ENCODE measurements at places on chromosomes 12 and 14.

GRCh38 chr12:49553512-49554088, 14.3 kb downstream of the MCRS1 start:
- DNase-seq = no peak

DNA sequence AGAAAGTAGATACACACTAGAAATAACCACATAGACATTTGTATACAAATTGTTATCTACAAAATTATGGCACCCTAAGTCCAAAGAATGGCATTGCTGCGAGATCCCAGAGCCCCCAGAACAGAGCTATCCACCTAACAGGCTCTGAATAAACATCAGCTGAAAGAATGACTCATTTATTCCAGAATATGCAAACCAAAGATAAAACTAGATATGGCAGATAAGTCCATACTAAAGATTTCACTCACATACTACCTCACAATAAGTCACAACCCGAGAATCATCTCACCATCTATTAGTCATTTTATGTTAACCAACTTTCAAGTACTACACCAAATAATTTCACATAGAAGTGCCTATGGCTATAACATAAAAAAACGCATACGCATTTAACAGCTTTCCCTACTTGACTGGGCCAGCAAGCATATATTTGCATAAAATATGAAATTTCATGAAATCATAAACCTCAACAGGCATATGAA, 5.6 kb downstream of the CNIH1 start:
- DNase-seq = no peak

GRCh38 chr14:71703477-71703876, 228.8 kb upstream of the RGS6 start:
- no peak for DNase-seq

- no peak for DNase-seq
Measured at GRCh38 chr12:25960961-25961360, 2.5 kb downstream of the RASSF8 start.

DNA sequence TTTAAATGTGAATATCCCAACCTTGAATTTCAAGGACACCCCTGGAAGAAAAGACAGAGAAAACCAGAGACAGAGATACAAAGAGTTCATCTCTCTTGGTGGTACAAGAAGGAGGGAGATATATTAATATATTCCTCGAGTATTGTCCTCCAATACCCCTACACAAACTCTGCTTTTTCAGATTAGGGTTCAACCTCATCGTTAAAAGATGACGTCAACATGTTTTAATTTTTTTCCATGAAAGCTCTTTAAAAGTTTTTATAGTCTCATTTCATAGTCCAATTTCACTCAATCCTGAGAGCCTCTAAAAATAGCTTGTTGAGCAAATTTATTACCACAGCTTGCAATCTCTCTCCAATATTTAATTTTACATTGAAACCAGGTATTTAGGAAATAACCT, 19.4 kb downstream of the RHOJ start:
- no peak for DNase-seq

DNA sequence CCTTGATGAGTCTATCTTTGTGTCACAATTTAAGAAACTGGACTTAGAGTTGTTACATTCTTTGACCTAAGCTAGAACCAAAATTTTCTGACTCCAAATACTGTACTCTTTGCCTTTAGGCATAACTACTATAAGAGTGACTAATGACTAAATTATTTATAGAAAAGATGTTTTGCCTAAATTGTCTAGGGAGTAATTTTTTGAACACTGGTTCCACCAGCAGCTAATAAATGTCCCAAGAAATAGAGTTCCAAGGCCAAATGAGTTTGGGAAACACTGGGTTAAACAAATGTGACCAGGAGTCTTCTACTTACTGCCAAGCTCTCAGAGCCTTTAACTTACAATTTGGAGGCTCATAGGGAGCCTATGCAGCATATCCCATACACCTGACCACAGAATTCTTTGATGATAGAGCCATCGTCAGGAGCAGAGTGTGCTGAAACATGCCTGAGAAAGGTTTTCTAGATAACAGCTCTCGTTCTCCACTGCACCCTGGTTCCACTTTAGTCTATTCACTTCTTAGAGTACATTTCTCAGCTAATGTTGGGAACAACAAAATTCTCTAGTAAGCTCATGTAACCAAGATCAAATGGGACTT, 215.9 kb upstream of the HMGA2 start:
- DNase-seq = no peak

GRCh38 chr12:46835785-46836184, 10.0 kb upstream of the SLC38A4 start:
- no peak for DNase-seq

- no peak for DNase-seq
Measured at GRCh38 chr12:713281-713875, 39.0 kb upstream of the WNK1 start.

DNA sequence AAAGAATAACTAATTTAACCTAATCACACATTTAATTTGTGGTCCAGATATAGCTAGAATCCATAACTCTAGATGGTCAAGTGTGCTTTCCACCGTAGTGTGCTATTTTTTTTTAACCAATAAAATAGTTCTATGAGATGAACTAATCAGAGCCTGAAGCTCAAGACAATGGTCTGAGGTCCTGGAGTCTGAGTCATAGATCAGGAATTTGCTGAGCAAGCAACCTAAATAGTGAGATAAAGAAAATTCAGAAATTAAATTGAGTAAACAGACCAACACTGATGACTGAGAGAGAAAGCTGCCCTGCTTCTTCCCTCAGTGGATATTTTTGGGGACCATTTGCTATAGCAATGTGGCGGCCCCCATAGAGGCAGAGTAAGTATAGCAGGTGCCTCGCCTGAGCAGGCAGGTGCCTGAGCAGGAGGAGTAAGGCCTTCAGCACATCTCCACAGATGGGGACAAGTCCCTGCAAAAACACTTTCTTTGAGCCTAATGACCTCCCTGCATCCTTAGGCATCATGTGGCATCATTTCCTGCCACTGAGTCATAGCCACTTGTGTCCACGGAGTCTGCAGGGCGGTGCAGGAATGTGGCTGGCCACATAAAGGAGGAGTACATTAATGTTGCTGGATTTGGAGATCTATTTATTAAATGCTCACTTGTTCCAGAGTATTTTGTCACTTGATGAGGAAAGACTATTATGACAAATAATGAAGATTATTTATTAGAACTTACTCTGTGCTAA, 13.9 kb upstream of the CLEC4E start:
- no peak for DNase-seq

DNA sequence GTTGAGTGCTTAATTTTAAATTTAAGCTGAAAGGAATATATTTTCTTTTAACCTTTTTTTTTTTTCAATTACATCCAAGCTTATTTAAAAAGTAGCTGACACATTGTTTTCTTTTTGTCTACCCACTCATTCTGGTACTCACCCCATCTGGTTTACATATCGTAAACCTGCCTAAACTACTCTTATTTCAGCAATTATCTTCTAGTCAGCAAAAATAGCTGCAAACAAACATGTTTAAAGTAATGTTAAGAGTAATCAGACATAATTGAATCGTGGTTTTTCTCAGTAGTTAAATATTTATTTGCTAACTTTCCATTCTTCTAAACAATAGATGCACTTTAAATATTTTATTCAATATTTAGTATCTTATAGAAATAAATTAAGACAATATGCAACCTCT, 492.7 kb upstream of the MGAT4C start:
- no peak for DNase-seq

DNA sequence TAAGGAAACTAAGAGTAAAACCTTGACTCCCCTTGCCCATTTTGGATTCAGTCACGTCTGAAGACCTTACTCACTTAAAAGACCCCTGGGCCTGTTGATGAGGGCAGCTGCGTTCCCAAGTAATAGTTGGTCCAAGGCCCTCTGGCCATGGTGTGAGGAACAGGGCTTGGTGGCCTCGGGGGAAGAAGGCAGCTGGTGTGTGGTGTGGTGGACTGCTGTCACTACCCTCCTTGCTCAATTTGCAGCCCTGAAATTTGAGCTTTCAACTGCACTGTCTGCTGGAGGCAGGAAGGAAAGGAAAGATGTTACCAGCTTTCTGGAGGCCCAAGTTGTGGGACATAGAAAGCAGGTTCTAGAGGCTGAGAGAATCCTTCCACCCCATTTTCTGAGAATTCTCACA, 128.2 kb downstream of the SLC38A6 start:
- no peak for DNase-seq

- DNase-seq = no peak
Measured at GRCh38 chr14:99416909-99417308, 63.8 kb downstream of the SETD3 start.

DNA sequence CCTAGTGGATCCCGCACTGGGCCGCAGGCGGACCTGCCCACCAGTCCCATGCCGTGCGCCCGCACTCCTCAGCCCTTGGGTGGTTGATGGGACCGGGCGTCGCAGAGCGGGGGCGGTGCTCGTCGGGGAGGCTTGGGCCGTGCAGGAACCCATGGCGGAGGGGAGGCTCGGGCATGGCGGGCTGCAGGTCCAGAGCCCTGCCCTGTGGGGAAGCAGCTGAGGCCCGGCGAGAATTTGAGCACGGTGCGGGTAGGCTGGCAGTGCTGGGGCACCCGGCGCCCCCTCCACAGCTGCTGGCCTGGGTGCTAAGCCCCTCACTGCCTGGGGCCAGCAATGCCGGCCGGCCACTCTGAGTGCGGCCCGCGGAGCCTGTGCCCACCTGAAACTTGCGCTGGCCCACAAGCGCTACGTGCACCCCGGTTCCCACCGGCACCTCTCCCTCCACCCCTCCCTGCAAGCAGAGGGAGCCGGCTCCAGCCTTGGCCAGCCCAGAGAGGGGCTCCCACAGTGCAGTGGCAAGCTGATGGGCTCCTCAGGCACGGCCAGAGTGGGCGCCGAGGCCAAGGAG, 100.8 kb downstream of the PLEKHA5 start:
- DNase-seq = no peak

DNA sequence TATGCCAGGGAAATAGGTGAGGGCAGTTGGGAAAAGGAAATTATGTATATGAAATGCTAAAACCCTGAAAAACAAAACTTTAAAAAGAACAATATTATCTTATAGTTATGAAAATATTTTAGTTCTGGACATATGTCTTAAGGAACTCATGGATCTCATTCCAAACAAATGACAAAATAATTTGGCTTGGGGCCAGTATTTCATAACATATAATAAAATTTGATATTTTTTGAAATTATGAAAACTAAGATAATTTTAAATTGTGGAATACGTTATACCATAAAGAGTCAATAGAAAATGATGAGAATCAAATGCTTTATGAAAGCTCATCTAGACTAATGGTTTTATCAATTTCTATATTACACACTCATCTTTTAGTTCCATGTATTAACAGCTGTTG, 173.8 kb upstream of the DCN start:
- no peak for DNase-seq

DNA sequence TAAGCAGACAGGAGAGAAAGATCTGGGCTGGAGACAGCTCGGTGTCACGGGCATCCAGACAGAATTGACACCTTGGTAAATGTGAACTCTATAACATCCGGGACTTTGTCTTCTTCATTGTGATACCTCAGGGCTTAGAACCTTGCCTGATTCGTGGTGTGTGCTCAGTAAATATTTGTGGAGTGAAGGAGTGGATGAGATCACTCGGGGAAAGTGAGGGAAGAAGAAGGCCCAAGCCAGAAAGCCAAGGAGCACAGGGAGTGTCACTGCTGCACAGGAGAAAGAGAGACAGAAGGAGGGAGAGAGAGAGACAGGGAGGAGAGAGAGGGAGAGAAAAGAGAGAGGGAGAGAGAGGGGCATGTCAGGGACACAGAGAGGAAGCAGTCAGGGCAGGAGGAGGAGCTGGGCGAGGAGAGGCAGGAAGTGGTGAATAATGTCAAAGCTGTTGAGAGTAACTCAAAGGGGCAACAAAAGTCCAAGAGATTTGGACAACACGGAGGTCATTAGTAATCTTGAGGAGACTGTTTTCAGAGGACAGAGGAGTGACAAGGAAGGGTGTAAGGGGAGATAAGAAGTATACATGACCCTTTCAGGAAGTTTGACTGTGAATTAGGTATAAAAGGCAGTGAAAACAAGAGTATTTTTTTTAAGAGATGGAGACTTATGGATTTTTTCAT, 141.6 kb upstream of the MAX start:
- DNase-seq = no peak

GRCh38 chr12:107394693-107395092, 290.9 kb upstream of the PWP1 start:
- DNase-seq = no peak

DNA sequence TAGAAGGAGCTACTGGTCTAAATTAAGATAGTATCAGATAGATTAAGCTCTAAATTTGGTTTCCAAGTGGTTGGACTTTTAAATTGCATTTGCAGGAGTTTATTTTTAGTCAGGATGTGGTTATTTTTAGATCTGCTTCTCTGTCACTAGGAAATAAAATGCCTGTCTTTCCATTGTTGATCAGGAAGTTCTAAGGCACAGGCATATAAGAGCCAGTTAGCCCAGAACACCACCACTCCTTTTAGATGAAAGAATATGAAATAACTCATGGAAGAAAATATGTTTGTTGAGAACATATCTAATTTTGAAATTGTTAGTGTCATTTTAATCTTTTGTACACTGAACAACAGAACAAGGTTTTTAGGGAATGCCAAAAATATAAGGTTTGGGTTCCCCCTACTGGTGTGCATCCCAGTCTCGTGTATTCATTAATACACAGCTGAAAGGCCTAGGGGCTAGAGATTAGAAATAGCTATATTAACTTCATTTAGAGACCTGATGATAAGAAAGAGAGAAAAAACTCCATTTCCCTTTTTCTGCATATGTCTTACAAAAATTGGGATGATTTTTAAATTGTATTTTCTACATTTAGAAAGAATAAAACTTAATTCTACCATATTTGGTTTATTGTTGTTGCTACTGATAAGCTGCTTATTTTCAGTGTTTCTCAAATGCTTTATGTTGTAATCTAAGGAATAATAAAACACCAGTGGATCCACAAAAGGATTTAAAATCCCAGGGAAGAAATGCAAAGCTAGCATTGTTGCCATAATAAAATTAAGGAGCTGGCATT, 67.2 kb downstream of the RIC8B start:
- DNase-seq = no peak

DNA sequence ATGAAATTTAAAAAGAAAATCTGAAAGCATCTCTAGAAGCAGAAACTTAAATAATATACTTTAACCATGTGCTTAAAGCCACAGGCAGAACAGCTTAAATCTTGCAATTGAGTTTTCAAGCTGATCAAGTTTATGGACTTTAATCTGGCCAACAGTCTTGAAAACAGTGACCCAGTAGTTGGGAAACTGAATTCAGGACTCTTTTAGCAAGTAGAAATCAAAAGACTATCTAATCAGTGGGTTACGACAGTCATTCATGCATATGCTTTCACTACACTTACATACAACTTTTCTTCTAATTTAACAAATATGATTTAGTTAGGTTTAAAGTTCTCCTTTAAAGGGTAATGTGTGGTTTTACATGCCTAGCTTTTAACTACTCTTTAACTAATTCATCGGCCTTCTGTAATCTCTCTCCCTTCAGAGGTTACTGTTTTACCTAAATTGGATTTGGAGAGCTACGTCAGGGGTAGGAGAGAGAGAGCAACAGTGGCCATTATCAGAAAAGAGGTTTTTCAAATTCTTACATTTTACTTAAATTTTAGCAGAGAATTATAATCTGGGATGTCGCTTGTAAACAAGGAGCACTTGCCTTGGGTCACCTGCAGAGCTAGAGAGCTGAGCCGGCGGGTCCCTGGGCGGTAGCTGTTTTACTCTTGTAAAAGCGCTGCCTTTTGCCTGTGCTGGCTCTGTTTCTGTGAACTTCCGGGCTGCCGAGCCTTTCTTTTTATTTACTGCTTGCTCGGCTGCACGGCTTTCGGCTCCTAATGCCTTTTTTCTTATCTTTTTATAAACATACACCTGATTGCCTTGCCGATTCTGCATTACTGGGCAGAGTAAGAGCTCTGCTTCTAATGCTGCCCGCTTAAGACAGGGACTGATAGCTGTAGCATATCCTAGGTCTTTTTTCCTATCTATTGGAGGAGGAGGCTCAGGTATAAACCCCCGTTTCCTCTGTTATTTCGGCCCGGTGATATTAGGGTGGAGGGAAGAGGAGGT, 17.4 kb upstream of the LYZ start:
- peak; percentile 36 for DNase-seq

- peak; percentile 67 for DNase-seq
Measured at GRCh38 chr12:69900720-69901131, 75.7 kb downstream of the MYRFL start.

Measured in activated CD4-positive, alpha-beta T cell treated with anti-CD3 and anti-CD28 coated beads, Interleukin-2, amount 50 U/mL, for 24 hours (primary cell).